Cardiac ventricle fibroblast (primary cell): ENCODE measurements at places on chromosomes 7 and 10. TPM values are rescaled to one million over a fixed set of nuclear protein-coding genes. Genes with fewer than 3 reads are reported as not detected.

TSPAN15 gene
- 4.9 and 5.5 TPM in 2 replicates for total RNA-seq

GARS1 gene
- 117 and 144 TPM in 2 replicates for total RNA-seq

FMC1 gene
- 4.4 and 5.2 TPM in 2 replicates for total RNA-seq

TMEM196 gene
- not detected in 2 replicates for total RNA-seq

ZCCHC24 gene
- total RNA-seq, result 87.0 and 88.7 TPM in 2 replicates

ADCYAP1R1 gene
- total RNA-seq, result 0.69 and 1.2 TPM in 2 replicates

TRPV5 gene
- total RNA-seq, result not detected in 2 replicates

CALD1 gene
- 165 and 185 TPM in 2 replicates for total RNA-seq

RARRES2 gene
- total RNA-seq, result 24.6 and 30.5 TPM in 2 replicates

CRYGN gene
- total RNA-seq, result 0.10 TPM in 1 of 2 replicates, not detected in the other

SEMA3A gene
- 0.34 and 0.69 TPM in 2 replicates for total RNA-seq

ANKRD26 gene
- 4.1 and 9.6 TPM in 2 replicates for total RNA-seq

FLNC gene
- total RNA-seq, result 94.0 and 106 TPM in 2 replicates

PKD2L1 gene
- total RNA-seq, result not detected in 2 replicates

SUV39H2 gene
- 4.6 and 9.8 TPM in 2 replicates for total RNA-seq

UCMA gene
- not detected in 2 replicates for total RNA-seq

PRPF18 gene
- 15.3 and 15.5 TPM in 2 replicates for total RNA-seq

MTPN gene
- 72.3 and 85.7 TPM in 2 replicates for total RNA-seq

ZNRF2 gene
- 8.2 and 8.7 TPM in 2 replicates for total RNA-seq

PRKAR2B gene
- total RNA-seq, result 9.3 and 11.1 TPM in 2 replicates
